ENCODE measurements at places on chromosomes 12 and 14. TPM values are rescaled to one million over a fixed set of nuclear protein-coding genes. Genes with fewer than 3 reads are reported as not detected.

RFX4 gene
- not detected for total RNA-seq

CDC42BPB gene
- total RNA-seq: 83.5 TPM

VEZT gene
- 99.4 TPM for total RNA-seq

KRT86 gene
- total RNA-seq: 2.2 TPM

HIP1R gene
- total RNA-seq: 91.0 TPM

KRT81 gene
- 178 TPM for total RNA-seq

EXOC3L4 gene
- total RNA-seq: 0.17 TPM

TAS2R13 gene
- total RNA-seq: 0.29 TPM

OR6C70 gene
- not detected for total RNA-seq

C12orf56 gene
- total RNA-seq: 0.29 TPM

RHOJ gene
- total RNA-seq: 0.23 TPM

SIX1 gene
- 4.6 TPM for total RNA-seq

DEPDC4 gene
- 1.0 TPM for total RNA-seq

PELI2 gene
- 4.2 TPM for total RNA-seq

POTEM gene
- total RNA-seq: not detected

IL23A gene
- total RNA-seq: 26.1 TPM

AQP5 gene
- not detected for total RNA-seq

ZC3H14 gene
- total RNA-seq: 65.3 TPM

LRFN5 gene
- 1.4 TPM for total RNA-seq

STAC3 gene
- total RNA-seq: not detected

ENDOU gene
- not detected for total RNA-seq

BCDIN3D gene
- total RNA-seq: 1.7 TPM

STYK1 gene
- total RNA-seq: 4.6 TPM

SERPINA3 gene
- 4.7 TPM for total RNA-seq

ACRBP gene
- not detected for total RNA-seq

TSHR gene
- total RNA-seq: not detected

TAS2R8 gene
- total RNA-seq: not detected

PIP4P1 gene
- 19.1 TPM for total RNA-seq

LTB4R2 gene
- 1.3 TPM for total RNA-seq

GRIP1 gene
- 3.0 TPM for total RNA-seq

SLC7A8 gene
- 3.3 TPM for total RNA-seq

TROAP gene
- total RNA-seq: 45.4 TPM

COCH gene
- total RNA-seq: 18.8 TPM

A2M gene
- total RNA-seq: 0.17 TPM

CCND2 gene
- 6.4 TPM for total RNA-seq

SLCO1B3 gene
- total RNA-seq: not detected

IL31 gene
- total RNA-seq: not detected

RPS6KA5 gene
- total RNA-seq: 3.7 TPM

NOVA1 gene
- 3.5 TPM for total RNA-seq

APPL2 gene
- total RNA-seq: 57.4 TPM

ITGA5 gene
- total RNA-seq: 84.4 TPM

CLEC4D gene
- total RNA-seq: not detected

MON2 gene
- total RNA-seq: 15.9 TPM

CCDC197 gene
- not detected for total RNA-seq

PAN2 gene
- 15.0 TPM for total RNA-seq

PCK2 gene
- total RNA-seq: 40.0 TPM

TMCC3 gene
- 11.8 TPM for total RNA-seq

TMPRSS12 gene
- total RNA-seq: not detected

CACNA1C gene
- not detected for total RNA-seq

PTCSC3 gene
- total RNA-seq: not detected

ZC2HC1C gene
- 1.9 TPM for total RNA-seq

Data from epithelial cell of proximal tubule (primary cell).